T follicular helper cell (primary cell): ENCODE measurements at places on chromosomes 12 and 14.

DNA sequence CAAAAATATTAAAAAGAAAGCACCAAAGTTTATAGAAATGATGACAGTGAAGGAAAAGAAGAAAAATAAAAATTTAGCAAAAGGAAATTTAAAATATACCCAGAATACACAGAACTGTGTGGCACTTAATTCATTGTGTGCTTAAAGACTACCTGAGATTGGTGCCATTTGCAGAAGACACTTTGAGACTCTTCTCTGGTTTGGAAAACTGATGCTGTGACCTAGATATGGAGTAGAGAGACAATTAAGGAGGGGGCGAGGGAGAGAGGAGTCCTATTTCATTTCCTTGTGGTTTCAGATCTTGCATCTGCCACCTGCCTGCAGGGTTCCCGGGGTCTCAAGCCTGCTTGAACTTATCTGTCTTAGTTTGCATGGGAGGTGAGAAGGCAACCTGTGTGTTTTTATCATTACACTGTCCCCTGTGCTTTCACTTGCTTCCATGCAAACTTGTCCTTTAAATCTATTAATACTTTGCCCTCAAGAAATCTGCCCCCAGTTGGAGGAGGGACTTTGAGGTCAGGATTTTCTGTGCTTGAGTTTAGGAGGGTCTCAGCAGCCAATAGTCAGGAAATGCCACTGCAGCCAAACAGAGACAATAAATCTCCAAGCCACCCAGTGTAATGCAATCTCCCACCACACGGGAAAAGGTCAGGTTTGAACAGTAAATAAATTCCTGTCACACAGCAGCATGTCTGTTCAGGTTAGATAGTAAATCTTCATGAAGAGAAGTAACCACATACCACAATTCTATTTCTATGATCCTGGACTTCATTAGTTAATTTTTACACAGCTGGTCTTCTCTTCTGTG is 119.4 kb downstream of the CAND1 start:
- DNase-seq = no peak

- DNase-seq = no peak
Measured at GRCh38 chr12:77031745-77032144, 33.6 kb downstream of the E2F7 start.

- DNase-seq = no peak
Measured at GRCh38 chr12:105481392-105482300, 151.2 kb downstream of the C12orf75 start.

DNA sequence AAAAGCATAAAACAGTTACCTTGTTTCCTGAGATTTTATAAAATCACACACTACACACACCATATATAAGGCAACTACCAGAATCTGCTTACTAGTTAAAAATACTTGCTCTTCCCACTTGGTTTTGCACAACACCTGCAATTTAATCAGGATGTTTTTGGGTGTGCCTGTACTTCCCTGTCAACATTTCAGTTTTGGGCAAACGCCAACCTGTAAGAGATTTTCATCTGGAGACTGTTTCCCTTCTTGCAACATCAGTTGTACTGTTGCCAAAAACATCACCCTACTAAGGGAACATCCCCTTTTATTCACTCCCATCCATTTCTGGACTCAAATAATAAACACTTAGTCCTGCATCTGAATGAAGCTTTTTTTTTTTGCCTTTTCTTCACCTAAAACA is 172.3 kb downstream of the DUSP6 start:
- DNase-seq = no peak

DNA sequence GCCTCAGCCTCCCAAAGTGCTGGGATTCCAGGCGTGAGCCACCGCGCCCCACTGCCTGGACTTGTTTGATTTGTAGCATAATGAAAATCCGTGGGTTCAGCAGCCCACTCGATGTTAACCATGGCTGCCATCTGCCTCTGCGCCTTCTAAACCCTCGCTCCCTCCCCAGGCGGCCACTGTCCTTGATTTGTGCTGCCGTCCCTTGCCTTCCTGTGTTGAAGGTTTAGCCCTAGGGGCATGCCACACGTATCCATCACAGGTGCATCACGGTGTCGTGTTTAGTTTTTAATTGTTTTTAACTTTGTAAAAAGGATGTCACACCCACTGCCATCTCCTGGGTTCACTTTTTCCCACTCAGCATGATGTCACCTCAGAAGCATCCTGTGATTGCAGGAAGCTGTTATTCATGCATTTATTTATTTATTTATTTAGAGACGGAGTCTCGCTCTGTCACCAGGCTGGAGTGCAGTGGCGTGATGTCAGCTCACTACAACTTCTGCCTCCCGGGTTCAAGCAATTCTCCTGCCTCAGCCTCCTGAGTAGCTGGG is 24.5 kb upstream of the ULK1 start:
- no peak for DNase-seq

DNA sequence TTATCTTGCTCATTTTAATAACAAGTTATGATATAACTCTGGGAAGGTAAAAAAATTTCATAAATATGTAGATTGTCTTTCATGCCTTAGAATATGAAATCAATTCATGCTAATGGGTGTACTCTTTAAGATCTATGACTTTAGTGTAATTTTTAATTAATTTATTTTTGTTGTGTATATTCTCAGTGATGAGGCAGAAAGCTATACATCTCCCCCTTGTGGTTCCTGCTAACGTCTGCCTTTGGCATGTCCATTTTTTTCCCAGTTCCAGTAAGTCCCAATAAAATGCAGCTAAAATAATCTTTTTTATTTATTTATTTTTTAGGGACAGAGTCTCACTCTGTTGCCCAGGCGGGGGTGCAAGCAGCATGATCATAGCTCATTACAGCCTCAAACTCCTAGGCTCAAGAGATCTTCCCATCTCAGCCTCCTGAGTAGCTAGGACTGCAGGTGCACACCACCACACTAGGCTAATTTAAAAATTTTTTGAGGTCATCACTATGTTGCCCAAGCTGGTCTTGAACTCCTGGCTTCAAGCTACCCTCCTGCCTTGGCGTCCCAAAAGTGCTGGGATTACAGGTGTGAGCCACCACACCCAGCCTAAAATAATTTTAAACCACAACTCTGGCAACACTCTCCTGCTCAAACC is 3.3 kb upstream of the CHURC1 start:
- no peak for DNase-seq

DNA sequence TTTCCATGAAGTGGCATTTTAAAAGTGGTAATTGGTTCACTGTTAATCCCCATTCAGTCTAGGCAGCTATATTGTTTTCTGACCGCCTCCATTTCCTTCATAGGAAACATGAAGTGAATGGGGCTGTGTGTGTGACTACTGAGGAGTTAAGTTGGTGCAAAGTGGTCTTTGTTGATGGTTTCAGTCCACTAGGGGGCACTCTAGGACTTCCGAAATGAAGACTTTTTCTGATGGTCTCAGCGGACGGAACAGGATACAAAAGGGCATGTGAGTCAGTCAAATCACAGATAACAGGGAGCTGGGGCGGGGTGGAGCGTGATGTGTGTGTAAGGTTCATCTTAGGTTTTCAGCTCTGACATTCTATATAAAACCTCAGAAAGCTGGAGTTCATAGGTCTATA is 240.1 kb upstream of the OR4E1 start:
- peak; percentile 63 for DNase-seq

DNA sequence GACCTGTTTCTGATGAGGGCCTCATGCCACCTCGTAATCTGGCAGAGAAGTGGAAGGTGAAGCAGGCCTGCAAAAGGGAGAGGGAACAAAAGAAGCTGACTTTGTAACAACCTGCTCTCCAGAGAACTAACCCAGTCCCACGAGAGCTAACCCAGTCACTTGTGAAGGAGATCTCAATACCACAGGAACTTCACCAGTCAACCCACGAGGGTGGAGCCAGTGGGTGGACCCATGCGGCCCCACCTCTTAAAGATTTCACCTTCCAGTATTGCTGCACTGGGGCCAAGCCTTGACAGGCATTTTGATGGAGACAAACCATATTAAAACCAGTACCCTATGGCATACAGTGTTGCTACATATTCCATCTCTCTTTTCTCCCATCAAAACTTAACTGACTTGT is 55.1 kb downstream of the SERPINA10 start:
- DNase-seq = no peak

DNA sequence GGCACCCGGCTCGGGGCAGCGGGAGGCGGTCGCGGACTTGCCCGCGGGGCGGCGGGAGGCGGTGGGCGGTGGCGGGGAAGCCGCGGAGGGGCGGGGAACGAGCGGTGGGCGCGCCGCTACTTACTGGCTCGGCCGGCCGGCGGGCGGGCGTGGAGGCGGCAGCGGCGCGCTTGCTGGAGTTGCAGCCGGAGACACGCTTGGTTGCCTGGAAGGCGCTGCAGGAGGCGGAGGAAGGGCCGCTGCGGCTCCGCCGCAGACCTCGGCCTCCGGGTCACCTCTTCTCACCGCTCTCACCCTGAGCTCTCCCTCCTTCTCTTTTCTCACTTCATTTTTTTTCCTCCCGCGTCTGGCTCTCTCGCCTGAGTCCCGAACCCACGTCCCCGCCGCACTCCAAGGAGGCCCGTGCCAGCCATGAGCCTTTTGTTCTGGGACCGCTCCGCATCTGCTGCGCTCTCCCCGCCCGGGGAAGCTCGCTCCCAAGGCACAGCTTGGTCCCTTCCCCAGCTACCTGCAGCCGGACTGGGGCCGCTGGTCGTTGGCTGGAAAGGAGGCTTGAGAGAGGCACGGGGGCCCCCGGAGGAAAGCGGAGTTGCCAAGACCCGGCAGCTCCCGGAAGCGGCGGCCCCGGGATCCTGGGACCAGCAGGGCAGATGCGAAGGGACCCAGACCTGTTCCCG is 592 bp upstream of the KCNK10 start:
- no peak for DNase-seq

DNA sequence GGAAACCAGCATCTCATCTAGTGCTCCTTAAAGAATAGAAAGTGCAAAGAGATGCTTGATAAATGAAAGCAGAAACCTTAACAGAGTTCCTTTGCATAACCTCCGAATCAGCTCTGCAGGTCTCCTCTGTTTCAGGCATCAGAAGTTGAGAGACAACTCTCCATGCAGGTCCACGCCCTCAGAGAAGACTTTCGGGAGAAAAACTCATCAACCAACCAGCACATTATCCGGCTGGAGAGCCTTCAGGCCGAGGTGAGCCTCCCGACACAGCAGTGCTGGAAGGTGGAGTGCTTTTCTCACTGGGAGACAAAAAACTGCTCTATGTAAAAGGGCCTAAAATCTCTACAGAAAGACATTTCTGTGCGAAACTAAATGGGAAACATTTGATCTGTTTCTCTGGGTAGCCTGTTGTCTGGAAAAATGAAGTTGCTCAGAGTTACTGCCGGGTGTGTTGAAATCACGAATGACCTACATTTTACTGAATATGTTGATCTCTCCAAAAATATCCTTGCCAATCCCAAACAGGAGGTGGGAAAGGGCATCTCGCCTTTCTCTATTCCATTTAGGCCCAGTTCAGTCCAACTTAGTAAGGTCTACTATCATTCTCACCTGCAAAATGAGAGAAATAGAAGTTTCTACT is 54.9 kb downstream of the RAB35 start:
- no peak for DNase-seq

GRCh38 chr12:122951979-122952892 is 14.0 kb downstream of the ABCB9 start:
- DNase-seq = peak; percentile 56

DNA sequence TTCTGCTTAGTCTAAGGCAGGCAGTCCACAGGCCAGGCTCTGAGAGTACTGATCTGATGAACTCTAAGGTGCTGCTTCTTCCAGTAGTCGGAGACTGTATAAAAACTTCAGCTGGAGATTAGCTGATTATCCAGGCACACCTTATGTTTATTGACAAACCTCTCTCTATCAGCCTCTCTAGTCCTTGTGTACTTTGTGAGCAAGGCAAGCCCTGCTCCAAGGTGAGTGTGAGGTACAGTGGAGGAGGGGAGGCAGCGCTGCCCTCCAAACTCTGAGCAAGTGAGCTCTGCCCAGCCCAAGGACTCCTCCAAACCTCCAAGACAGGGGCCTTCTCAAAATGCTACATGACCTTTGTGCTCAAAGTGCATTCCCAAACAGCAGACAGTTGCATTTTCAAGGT is 95.9 kb upstream of the CDKN3 start:
- no peak for DNase-seq

- DNase-seq = peak; percentile 55
Measured at GRCh38 chr14:20683125-20683890, 1.1 kb upstream of the RNASE4 start.

GRCh38 chr12:13563743-13564125 is 367.2 kb downstream of the EMP1 start:
- no peak for DNase-seq
